Activated CD4-positive, alpha-beta T cell treated with anti-CD3 and anti-CD28 coated beads, Interleukin-2, amount 50 U/mL, for 1 hour (primary cell): ENCODE measurements at places on chromosomes 1 and 21.

DNA sequence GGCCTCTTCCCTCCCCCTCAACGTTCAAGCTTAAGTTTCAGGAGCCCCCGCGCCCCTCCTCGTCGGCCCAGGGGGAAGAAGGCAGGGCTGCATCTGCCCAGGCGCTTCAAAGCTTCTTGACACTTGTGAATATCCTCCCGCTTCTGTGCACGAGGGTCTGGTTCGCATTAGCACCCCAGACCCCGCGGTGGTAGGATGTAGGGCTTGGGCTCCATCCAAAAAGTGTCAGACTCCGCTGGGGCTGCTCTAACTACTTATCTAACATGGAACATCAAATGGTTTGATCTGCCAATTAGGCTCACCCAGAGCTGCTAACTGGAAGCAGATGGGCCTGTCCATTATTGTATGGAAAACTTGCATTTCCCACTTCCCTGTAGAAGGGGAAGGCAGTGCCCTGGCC, 28.9 kb downstream of the TAS1R2 start:
- no peak for DNase-seq

DNA sequence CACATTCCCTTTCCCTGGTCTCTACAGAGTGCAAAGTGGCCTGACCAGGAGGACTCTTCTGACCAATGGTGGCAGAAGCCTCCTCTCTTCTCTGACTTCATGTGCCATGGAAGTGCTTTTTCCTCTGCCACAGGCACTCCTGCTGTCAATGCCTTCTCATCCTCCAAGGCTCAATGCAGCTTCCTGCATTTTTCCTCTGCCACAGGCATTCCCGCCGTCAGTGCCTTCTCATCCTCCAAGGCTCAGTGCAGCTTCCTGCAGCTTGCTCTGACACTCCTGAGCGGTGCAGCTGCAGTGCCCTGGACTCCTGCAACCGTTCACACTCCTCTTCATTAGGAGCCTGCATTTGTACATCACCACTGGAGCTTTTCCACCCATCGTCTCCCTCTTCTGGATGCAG, 4.7 kb upstream of the ADARB1 start:
- DNase-seq, result no peak

DNA sequence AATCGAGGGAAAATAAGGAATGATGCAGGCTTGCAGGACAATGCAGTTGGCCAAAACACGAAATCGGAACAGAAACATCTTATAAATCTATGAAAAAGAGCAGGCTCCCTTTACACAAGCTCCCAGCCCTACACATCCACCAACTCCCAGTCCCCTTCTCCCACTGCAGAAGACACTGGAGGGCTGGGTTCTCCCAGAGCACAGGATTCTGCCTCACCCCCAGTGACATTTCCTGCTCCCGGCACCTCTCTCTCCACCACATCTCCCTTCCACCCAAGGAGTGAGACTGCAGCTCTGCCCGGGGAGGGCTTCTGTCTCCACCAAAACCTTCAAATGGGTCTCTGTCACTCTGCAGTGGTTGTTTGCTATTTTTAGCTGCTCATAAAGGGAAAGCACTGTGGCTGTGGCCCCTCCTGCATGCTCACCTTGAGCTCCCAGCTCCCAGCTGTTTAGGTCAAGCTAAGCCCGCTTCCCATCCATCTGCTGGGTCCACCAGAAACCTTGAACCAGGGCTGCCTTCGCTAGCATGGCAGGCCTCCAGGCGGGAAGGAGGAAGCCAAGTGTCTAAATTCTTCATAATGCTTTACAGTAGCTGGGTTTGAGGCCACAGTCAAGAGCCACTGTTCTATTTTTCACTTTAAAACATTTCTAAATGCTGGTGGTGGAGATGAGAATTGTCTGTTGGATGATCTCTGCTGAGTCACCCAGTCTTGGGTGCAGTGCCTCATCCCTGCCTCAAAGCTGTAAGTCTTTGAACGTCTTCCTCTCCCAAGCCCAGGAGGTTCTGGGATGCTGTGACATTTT, 3.3 kb upstream of the C2CD2 start:
- DNase-seq, result no peak

GRCh38 chr1:53568540-53568939, 109.3 kb downstream of the DMRTB1 start:
- DNase-seq, result no peak

DNA sequence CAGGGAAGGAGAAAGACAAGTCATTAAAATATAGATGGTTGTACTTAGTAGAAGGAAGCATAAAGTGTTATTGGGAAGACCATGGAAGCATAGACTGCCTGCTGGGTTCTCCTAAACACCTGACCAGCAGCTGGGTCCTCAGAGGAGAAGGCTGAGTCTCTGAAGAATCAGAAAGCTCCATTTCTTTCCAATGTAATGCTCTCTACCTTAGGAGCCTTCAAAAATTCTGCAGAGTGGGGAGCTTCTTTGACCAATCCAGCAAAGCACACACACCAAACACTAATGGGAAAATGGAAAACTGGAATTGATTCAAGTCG, 21.1 kb upstream of the BCL10 start:
- DNase-seq, result no peak

- DNase-seq, result no peak
Measured at GRCh38 chr1:200699871-200700270, 30.2 kb upstream of the DDX59 start.

- DNase-seq, result no peak
Measured at GRCh38 chr21:42262831-42263231, 43.9 kb downstream of the ABCG1 start.

DNA sequence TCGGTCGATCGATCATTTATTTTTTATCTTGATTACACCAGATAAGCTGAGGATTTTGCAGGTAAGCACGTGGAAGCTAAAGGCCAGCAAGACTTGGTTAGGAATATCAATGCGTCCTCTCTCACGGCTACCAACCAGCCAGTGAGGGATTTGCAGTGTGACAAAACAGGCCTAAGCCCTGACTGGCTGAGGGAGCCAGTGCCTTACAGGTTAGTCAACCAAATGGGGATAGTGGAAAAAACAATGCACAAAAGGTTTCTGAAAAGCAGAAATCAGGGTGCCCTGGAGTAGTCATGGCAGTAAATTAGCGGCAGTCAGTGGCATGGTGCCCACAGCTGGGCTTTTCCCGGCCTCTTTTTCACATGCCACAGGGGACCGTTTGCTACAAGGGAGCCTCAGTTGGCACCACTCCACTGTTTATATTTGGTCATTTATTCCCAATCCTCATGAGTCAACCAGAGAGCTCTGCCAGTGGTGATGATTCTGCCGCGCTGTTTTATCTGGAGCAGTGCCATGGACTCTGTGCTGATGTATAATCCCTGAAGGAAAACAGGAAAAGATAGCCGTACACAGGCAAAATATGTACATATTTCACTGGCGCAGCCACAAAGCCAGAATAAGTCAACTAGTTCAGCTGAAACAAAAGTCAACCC, 167.6 kb downstream of the RHOU start:
- DNase-seq, result no peak
